K562 (cell line): ENCODE measurements at places on chromosomes 13 and 19.

DNA sequence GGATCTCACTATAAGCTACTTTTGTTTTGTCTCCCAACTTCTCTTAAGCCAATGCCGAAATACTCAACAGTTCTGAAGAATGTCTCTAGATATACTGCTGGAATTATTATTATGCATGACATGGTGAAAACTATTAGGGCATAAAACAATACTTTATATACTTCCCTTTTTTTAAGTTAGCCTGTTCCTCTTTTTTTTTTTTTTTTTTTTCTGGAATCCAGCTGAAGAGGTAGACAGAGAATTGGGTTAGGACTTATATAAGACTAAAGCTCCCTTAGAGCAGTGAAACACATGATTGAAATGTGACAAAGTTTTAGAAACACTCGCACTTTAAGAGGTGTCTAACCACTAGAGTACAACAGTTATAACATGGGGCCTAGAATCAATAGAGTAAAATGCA lies 850.9 kb upstream of the PCDH9 start:
- H3K4me1 ChIP-seq, result no peaks in the 10 kb centered on the region
- DNase-seq, result no peak
- H3K36me3 ChIP-seq, result no peaks in the 10 kb centered on the region

DNA sequence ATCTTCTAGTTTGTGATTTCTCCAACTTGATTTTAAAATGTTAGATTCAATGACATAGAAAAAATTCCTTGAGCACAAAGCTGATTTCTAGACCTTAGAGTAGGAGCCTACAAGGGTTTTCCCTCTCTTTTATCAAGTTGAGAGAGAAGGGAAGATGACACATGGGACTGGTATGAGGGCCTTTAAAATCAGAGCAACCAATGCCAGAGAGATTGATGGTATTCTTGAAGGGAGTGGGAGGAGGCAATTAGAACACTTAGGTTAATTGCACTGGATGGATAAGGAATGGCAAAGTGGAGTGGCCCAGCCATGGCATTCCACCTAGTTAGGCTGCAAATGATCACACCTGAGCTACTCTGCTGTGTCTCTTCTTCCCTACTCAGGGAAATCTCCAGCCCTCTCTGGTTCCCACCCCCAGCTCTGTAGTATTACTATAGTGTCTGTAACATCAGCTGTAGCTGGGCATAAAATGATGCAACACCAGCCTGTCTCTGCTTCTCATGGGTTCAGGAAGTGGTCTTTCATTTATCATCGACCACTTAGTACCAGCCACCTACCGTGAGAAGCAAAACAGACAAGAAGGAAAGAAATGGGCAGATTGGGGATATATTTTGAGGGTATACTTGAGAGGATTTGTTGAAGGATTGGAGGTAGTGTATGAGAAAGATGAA lies 333.6 kb downstream of the DLEU7 start:
- no peaks in the 10 kb centered on the region for H3K27me3 ChIP-seq
- no peak for DNase-seq
- H3K4me1 ChIP-seq, result peaks cover 18% of the 10 kb centered on the region
- H3K27ac ChIP-seq, result no peak overlapping the region
- H3K36me3 ChIP-seq, result no peaks in the 10 kb centered on the region

- H3K36me3 ChIP-seq, result no peaks in the 10 kb centered on the region
- peaks cover 4% of the 10 kb centered on the region for H3K27me3 ChIP-seq
- peaks cover 10% of the 10 kb centered on the region; the same call in 2 of the 3 replicates for H3K4me1 ChIP-seq
- H3K27ac ChIP-seq, result no peak overlapping the region
- no peak overlapping the region for H3K4me3 ChIP-seq
These were observed 65.2 kb upstream of the ZNF599 start for GRCh38 chr19:34838248-34838647.

GRCh38 chr13:72639377-72639776 lies 88.1 kb downstream of the MZT1 start:
- H3K36me3 ChIP-seq, result no peaks in the 10 kb centered on the region
- DNase-seq, result no peak
- no peaks in the 10 kb centered on the region for H3K4me1 ChIP-seq
- H3K27ac ChIP-seq, result no peak overlapping the region
- H3K27me3 ChIP-seq, result no peaks in the 10 kb centered on the region

GRCh38 chr19:810077-810855 lies 11.5 kb downstream of the PLPPR3 start:
- no peaks in the 10 kb centered on the region for H3K27me3 ChIP-seq
- no peak overlapping the region for H3K27ac ChIP-seq
- H3K4me1 ChIP-seq, result no peaks in the 10 kb centered on the region
- peak; percentile 44 for DNase-seq
- H3K36me3 ChIP-seq, result peaks cover 94% of the 10 kb centered on the region
- no peak overlapping the region for H3K4me3 ChIP-seq

- peaks cover 56% of the 10 kb centered on the region for H3K4me1 ChIP-seq
- H3K27ac ChIP-seq, result no peak overlapping the region
- no peak overlapping the region for H3K4me3 ChIP-seq
These were observed 35.5 kb downstream of the DOT1L start for GRCh38 chr19:2199215-2199614.

GRCh38 chr13:91232716-91233115 lies 114.8 kb upstream of the MIR17HG start:
- H3K27me3 ChIP-seq, result no peaks in the 10 kb centered on the region
- H3K4me3 ChIP-seq, result no peak overlapping the region
- no peaks in the 10 kb centered on the region for H3K36me3 ChIP-seq
- DNase-seq, result no peak
- H3K4me1 ChIP-seq, result no peaks in the 10 kb centered on the region
- no peak overlapping the region for H3K27ac ChIP-seq

GRCh38 chr13:44048326-44048725 lies 168.6 kb downstream of the LACC1 start:
- no peak for DNase-seq
- H3K4me3 ChIP-seq, result no peak overlapping the region
- H3K36me3 ChIP-seq, result no peaks in the 10 kb centered on the region
- no peaks in the 10 kb centered on the region for H3K27me3 ChIP-seq
- no peaks in the 10 kb centered on the region for H3K4me1 ChIP-seq
- H3K27ac ChIP-seq, result no peak overlapping the region

DNA sequence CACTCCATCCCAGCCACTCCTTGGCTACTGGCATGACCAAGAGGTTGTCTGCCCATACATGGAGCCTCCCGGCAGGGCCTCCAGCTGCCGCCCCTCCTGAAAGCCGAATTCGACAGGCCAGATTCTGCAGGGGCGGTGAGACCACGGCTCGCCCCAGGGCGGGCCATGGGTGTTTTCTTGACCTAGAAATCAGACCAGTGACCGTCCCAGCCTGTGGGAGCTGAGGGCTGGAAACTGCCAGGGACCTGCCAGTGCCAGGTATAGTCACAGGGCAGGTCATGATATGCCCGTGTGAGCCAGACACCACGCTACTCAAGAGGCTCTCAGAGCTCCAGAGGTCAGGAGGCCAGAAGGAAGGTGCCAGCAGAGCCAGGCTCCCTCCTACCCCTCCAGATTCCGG lies 16.8 kb downstream of the DAPK3 start:
- no peak overlapping the region for H3K4me3 ChIP-seq
- H3K4me1 ChIP-seq, result peaks cover 73% of the 10 kb centered on the region
- no peak overlapping the region for H3K27ac ChIP-seq

- DNase-seq, result no peak
- H3K4me3 ChIP-seq, result no peak overlapping the region
- no peaks in the 10 kb centered on the region for H3K27me3 ChIP-seq
- no peaks in the 10 kb centered on the region for H3K36me3 ChIP-seq
- no peak overlapping the region for H3K27ac ChIP-seq
These were observed 6.0 kb upstream of the RNF6 start for GRCh38 chr13:26228096-26228495.

DNA sequence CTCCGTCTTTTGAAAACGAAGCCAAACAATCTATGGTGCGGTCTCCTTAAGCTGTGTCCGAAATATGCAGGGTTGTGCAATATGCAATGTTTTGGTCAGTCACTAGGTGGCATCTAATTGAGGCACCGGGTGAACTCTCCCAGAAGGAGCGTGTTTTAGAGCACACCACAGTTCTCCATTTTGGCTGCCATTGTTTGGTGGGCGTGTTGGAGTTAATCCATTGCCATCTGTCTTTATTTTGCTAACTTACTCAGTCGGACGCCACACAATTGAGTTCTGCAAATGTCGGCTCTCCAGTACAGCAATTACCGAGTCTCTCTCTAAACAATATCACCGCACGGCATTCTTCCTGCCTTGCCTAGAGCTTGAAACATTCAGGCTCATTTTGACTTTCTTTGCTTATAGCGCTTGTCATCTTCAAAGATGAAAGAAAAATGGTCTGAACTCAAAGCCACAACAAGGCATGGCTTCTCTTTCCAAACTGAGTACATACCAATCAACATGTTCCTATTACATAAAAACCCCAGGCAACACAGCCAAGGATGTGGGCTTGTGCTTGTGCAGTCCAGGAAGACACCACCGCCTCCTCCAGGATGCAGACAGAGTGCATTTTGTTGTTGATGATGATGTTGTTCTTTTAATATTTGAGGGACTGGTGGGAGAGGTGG lies 182.0 kb upstream of the SERP2 start:
- H3K4me3 ChIP-seq, result no peak overlapping the region
- no peaks in the 10 kb centered on the region for H3K27me3 ChIP-seq
- H3K36me3 ChIP-seq, result no peaks in the 10 kb centered on the region
- DNase-seq, result peak; percentile 40
- H3K27ac ChIP-seq, result no peak overlapping the region

DNA sequence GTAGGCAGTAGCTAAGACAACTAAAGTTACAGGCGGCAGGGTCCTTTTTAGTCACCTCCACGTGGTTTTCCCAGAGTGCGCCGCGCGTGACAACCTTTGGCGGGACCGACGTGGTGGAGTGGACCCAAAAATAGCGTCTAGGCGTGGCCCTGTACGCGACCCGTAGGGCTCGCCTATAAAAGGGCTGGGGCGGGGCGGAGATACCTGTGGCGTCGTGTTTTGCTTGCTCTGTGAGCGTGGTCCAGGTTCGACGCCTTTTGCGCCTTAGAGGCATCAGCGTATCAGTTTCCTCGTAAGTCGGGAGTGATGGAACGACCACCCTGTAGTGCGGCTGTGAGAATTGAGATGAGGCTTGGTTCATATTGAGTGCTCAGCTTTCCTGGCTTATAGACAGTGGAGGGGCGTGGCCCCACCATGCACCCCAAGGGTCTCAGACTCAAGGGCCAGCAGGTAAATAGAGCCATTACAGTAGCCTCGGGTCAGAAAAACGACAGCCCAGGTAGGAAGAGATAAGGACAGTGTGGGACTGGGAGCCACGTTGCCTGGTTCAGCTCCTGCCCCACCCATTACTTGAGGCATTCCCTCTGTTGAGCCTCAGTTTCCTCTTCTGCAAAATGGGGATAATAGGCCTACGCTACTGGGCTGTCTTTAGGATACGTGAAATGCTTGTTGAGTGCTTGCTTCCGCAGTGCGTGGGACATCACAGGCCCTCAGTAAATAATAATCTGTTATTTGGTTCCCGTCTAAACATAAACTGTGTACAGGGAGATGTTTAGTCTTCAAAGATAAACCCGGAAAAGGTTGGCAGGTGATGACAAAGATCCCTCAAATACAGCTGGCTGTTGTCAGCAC lies 693 bp upstream of the TMED1 start:
- H3K27ac ChIP-seq, result peak overlapping the region; percentile 97
- H3K4me3 ChIP-seq, result peak overlapping the region; percentile 63
- peaks cover 34% of the 10 kb centered on the region; the same call in 2 of the 3 replicates for H3K36me3 ChIP-seq
- H3K4me1 ChIP-seq, result peaks cover 17% of the 10 kb centered on the region; the same call in 2 of the 3 replicates
- no peaks in the 10 kb centered on the region for H3K27me3 ChIP-seq
- peak; percentile 82 for DNase-seq

DNA sequence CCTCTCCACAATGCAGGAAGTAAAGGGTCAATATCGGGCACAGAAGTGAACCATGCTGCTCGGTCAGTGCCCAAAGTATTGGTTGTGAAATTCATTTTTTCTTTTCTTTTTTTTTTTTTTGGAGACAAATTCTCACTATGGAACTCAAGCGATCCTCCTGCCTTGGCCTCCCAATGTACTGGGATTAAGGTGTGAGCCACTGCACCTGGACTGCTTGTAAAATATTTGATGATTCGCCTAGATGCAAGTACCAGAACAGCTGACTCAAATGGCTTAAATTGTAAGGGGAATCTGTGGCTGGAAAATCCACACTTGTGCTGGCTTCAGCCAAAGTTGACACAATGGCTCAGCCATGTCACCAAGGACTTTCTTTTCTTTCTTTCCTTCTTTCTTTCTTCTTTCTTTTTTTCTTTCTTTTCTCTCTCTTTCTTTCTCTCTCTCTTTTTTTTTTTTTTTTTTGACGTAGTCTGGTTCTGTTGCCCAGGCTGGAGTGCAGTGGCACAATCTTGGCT lies 43.7 kb downstream of the NUMBL start:
- H3K36me3 ChIP-seq, result no peaks in the 10 kb centered on the region
- DNase-seq, result no peak

DNA sequence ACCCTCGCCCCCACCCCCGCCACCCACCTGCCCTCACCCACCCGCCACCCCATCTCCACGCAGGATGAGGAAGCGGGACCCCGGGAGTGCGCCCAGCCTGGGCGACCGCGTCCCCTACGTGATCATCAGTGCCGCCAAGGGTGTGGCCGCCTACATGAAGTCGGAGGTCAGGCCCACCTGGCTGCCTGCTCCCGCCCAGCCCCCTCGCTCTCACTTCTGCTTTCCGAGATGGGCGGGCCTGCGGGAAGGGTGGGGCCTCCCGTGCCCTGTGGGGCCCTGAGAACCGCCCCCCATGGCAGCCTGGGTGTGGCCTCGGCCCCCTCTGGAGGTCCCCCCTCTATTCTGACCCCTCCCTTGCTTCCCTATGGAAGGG lies 3.1 kb upstream of the SPIB start:
- H3K27ac ChIP-seq, result peak overlapping the region; percentile 67; the same call in 1 of the 3 replicates
- peak; percentile 85 for DNase-seq
- H3K4me1 ChIP-seq, result peaks cover 13% of the 10 kb centered on the region
- H3K4me3 ChIP-seq, result no peak overlapping the region

- H3K4me1 ChIP-seq, result no peaks in the 10 kb centered on the region
- no peak overlapping the region for H3K27ac ChIP-seq
- DNase-seq, result no peak
- H3K27me3 ChIP-seq, result no peaks in the 10 kb centered on the region
- H3K4me3 ChIP-seq, result no peak overlapping the region
These were observed 1970.8 kb downstream of the OLFM4 start for GRCh38 chr13:54999399-54999907.

GRCh38 chr13:77338961-77339401 lies 12.1 kb upstream of the MYCBP2 start:
- no peaks in the 10 kb centered on the region for H3K36me3 ChIP-seq
- no peak overlapping the region for H3K4me3 ChIP-seq
- H3K27me3 ChIP-seq, result no peaks in the 10 kb centered on the region

DNA sequence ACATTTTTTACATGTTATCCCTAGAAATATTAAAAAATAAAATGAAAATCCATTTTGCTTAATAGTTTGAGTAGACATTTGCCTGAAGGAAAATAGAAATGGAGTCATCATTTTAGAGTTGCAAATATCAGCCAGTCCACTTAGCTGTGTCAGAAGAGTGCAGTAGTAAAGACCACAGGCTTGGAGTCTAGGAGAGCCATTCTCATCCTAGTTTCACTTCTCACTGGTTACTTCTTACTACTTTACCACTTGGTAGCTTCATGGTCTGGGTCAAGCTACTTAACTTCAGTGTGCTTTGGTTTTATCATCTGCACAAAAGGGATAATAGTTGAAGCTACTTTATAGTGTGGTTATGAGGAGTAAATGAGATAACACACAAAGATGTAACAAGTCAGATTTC lies 286.5 kb upstream of the NBEA start:
- H3K27me3 ChIP-seq, result no peaks in the 10 kb centered on the region
- H3K4me3 ChIP-seq, result no peak overlapping the region
- no peaks in the 10 kb centered on the region for H3K4me1 ChIP-seq
- no peaks in the 10 kb centered on the region for H3K36me3 ChIP-seq
